ENCODE measurements at places on chromosomes 3 and 15.

DNA sequence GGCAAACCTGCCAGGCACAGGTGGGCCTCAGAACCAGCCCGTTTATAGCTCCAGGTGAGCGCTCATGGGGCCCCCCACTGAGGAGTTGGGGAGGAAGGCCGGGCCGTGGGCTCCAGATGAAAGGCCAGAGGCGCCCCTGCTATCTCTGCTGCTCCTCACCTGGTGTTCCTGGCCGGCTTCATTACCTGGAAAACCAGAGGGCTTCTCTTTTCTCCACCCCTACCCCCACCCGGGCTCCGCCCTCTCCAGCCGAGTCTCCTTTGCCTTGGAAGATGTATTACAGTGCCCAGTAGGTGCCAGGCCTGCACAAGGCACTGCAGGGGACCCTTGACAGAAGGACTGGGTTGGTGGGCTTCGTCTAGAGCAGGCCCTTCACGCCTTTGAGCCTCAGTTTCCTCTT lies 111.4 kb downstream of the WNT7A start:
- no peak for DNase-seq

DNA sequence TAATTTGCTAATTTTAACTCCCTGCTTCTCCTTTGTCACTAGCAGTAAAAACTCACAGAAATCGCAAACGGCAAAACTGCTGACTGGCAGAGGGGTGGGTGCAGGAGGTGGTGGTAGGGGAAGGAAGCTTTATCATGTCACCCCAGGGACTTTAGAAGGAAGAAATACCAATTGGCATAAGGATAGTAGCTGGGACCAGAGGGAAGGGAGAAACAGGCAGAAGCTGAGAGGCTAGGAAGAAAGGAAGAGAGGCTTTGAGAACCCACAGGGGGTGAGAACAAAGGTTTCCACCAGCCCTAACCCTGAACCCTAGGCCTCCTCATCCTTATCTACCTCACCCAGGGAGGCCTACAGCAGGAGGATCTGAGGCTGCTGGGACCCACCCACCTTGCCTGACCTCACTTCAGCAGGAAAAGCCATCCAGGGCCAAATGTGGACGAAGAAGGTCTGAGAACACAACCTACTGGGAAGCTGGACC lies 10.7 kb downstream of the ITGB5 start:
- no peak for DNase-seq

GRCh38 chr3:89261673-89262072 lies 154.3 kb downstream of the EPHA3 start:
- no peak for DNase-seq

DNA sequence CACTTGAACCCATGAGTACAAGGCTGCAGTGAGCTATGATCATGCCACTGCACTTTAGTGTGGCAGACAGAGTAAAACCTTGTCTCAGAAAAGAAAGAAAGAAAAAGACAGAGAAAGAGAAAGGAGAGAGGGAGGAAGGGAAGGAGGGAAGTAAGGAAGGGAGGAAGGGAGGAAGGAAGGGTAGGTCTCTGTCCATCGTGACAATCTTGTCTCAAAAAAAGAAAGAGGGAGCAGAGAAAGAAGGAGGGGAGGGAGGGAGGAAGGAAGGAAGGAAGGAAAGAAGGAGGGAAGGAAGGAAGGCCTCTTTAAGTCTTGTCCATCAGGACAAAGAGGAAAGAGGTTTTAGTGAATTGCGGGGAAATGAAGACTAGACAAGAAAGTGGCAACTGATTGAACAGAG lies 122.2 kb downstream of the ETFA start:
- no peak for DNase-seq

- no peak for DNase-seq
Measured at GRCh38 chr3:128799653-128800052, 73.7 kb downstream of the RAB7A start.

DNA sequence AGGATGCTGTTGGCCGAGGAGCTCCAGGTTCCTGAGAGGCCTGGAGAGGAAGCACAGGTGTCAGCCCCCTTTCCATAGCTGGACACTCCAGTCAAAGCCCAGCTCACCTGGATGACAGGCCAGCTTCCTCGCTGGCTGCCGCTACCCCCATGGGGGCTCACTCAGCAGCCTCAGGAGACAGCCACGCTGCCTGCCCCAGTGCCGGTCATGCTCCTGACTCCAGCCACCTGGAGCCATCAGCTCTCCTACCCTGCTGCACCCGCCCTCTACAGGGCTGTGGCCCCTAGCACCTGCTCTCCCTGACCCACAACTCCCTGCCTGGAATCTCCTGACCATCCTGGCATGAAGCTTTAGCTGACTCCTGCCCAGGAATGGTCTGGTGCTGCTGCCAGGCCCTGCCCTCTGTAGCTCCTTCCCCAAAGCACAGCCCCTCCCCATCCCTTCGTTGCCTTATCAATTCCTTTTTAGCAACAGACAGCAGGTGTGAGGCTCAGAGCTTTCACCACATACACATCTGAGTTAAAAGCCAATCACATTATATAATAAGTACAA lies 94.2 kb downstream of the NUP210 start:
- no peak for DNase-seq

GRCh38 chr3:69784954-69785514 lies 45.8 kb downstream of the MITF start:
- DNase-seq: no peak

- no peak for DNase-seq
Measured at GRCh38 chr3:99928771-99929744, 111.4 kb downstream of the CMSS1 start.

DNA sequence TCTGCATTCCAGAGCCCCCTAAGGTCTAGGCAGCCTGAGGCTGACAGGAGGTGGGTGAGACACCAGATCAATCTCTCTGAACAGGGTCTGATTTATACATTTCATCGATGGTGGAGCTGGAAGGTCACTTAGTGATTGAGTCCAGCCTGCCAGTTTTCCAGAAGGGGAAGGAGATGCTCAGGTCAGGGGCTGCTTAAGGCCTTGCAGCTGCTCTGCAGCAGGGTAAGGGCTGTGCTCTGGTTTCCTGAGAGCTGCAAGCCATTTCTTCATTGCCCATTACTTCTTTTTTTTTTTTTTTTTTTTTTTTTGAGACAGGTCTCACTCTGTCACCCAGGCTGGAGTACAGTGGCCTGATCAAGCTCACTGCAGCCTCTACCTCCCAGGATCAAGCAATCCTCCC lies 10.7 kb downstream of the TADA3 start:
- no peak for DNase-seq

DNA sequence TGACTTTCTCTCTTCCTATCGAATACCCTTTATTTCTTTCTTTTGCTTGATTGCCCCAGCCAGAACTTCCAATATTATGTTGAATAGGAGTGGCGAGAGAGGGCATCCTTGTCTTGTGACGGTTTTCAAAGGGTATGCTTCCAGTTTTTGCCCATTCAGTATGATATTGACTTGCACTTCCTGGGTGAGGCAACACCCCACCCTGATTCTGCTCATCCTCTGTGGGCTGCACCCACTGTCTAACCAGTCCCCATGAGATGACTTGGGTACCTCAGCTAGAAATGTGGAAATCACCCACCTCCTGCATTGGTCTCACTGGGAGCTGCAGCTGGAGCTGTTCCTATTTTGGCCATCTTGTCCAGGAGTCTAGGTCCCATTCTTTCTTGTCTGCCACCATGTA lies 44.8 kb upstream of the KCNH8 start:
- DNase-seq: no peak

DNA sequence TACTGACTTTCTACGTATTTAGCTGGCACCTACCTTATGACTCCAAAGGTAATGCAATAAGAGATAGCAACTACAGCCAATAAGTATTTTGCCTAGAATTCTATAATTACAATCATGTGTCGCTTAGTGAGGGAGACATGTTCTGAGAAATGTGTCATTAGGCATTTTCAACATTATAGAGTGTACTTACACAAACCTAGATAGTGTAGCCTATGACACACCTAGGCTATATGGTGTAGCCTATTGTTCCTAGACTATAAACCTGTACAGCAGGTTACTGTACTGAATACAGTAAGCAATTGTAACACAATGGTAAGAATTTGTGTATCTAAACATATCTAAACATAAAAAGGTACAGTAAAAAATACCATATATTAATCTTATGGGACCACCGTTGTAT lies 363.4 kb upstream of the DPH6 start:
- DNase-seq: no peak

- DNase-seq: no peak
Measured at GRCh38 chr3:20038699-20039465, 1.4 kb upstream of the KAT2B start.

GRCh38 chr3:30644615-30645014 lies 38.2 kb downstream of the TGFBR2 start:
- DNase-seq: no peak

GRCh38 chr3:140710711-140711389 lies 33.0 kb downstream of the TRIM42 start:
- no peak for DNase-seq

DNA sequence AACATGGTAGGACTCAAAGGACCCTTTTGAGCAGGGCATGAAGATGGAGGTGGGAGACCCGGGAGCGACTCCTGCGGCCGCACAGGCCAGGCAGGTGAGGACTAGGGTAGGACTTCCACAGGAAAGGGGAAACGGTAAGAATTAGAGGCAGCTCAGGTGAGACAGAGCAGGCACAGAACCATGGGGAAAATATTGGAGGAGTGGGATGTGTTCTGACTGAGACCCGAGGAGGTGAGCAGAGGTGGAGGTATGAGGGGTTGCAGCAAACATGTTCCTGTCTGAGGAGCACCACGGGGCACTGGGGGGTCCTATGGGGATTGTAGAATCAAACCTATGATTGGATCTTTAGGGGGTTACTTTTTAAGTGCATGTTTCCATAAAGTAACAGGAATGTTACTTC lies 1.4 kb upstream of the ISG20 start:
- DNase-seq: no peak

DNA sequence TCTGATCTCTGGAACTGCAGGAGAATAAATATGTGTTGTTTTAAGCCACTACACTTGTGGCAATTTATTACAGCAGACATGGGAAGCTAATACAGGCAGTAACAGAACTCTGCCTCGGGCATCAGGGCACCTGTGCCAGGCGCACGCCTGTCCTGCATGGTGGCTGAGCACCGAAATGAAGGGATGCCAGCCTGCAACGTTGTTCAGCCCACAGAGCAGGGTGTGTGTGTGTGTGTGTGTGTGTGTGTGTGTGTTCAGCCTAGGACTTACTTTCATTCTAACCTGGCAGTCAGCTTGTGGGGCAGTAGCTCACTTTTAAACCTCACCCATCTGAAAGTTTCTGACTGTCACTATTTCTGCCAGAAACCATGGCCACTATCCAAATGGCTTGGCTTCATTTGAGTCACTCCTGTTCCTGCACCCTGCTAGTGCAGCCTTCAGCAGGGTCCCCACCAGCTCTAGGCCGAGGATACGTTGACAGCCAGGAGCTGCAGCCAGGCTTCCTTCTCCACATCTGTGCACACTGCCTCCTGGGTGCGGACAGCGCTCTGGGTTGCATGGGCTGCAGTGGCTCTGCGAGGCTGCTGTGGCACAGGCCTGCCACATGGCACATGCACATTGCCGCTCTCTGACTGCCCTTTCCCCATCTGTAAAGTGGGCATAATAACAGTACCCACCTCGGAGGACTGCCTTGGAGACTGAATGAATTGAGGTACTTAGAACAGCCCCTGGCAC lies 4.5 kb downstream of the UROC1 start:
- DNase-seq: no peak

- no peak for DNase-seq
Measured at GRCh38 chr15:90042766-90043529, 41.8 kb downstream of the ZNF710 start.

DNA sequence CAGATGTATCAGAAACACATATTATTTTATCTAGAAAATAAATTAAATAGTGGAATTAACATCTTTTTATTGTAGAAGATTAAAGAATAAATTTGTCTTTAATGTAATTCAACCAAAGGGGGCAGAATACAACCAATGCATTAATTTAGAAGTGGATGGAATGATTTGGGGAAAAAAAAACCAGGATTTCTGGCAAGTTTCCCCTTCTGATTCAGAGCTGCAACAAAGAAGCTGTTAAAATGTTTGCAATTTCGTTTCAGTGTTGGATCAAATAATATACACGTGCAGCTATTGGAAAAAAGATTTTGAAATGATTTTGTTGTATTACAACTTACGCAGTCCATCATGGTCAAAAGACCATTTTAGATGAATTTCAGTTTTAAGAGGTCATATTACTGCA lies 71.6 kb upstream of the ZNF280D start:
- DNase-seq: no peak

DNA sequence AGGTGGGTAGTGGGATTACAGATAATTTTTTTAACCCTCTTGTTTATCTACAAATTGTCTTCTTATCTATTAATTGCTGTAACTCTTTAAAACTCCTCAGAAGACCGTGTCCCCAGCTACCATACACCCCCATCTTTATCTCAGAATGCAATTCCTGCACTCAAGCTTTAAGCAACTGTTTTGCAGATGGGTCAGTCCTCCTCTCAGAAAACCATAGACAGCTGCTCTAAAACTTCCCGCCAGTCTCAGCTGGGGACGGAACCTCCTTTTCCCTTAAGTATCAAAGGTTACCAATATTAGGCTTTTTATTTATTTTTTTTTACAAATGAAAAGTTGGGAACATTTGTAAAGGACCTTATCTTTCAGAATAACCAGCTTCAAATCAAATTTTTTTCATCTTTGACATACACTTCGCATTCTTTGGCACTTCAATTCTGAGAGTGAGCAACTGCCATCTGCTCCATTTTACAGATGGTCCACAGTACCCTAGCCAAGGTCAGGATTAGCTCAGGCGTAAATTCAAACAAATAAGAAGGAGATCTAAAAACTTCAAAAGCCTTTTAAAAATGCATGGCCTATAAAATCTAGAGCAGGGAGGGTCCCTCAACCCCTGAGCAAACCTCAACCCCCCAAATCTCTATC lies 1.3 kb downstream of the GATM start:
- no peak for DNase-seq

- no peak for DNase-seq
Measured at GRCh38 chr3:196408565-196409300, 23.5 kb downstream of the UBXN7 start.

DNA sequence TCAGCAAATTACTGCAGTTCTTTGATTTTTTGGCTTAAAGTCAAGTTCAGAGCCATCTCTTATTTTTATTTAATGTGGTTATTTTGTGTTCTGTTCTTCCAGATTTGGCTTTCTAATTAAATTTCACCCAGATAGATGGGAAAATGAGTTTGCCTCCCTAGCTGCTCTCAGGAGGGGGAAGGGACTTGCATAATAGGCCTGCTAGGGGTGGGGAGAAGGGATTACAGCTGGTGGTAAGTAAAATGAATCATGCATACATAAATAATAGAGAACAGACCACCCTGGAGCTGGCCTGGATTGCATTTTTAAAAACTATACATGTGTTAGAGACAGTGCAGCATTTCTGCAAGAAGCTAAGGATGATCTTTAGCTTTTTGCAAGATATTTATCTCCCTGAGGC lies 3.9 kb upstream of the PXYLP1 start:
- DNase-seq: no peak

- DNase-seq: no peak
Measured at GRCh38 chr15:70051948-70052633, 45.6 kb downstream of the TLE3 start.

DNA sequence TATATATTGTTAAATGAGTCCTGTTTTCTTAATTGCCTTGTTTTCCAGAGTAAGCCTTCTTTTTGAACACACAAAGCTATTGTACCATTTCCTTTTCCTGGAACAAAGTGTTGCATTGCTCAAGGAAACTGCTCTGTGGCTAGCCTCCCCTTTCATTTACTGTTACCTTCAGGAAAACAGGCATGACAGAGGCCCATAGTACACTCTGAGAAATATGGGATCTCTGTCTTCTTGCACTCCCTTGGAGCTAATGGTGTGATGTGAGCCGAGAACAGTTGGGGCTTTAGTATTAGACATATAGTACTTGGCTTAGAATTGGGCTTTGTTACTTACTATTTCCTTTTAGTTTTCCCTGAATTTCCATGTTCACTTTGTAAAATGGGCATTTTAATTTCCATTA lies 193.7 kb downstream of the GHSR start:
- DNase-seq: no peak

Measured in COLO829 (cell line).